8988T (cell line): ENCODE measurements at places on chromosomes 6 and 20.

- no peak for DNase-seq
These were observed 42.6 kb upstream of the SCML4 start for GRCh38 chr6:107866606-107867301.

DNA sequence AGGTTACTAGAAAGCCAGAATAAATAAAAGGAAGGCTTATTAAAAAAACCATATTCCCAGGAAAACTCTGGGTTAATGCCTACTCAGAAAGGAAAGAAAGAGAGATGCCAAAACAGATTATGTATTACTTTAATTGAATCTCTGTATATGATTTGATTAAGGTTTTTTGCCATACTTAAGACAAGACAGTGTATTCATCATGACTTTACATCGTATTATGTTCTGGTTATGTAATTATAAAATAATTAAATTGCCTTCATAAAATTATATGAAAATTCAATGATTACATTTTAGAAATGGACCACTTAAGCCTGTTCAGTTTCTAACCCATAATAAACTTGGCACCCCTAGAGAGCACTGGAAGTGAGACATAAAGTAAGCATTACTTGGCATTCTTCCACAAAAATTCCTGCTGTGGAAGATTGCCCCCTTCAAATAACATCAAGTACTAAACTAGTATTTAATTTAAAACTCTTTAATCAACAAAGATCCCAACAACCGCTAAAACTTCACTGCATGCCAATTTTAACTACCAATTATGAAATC, 20.8 kb upstream of the IBTK start:
- no peak for DNase-seq

GRCh38 chr6:108719477-108719876, 128.7 kb upstream of the ARMC2 start:
- no peak for DNase-seq

DNA sequence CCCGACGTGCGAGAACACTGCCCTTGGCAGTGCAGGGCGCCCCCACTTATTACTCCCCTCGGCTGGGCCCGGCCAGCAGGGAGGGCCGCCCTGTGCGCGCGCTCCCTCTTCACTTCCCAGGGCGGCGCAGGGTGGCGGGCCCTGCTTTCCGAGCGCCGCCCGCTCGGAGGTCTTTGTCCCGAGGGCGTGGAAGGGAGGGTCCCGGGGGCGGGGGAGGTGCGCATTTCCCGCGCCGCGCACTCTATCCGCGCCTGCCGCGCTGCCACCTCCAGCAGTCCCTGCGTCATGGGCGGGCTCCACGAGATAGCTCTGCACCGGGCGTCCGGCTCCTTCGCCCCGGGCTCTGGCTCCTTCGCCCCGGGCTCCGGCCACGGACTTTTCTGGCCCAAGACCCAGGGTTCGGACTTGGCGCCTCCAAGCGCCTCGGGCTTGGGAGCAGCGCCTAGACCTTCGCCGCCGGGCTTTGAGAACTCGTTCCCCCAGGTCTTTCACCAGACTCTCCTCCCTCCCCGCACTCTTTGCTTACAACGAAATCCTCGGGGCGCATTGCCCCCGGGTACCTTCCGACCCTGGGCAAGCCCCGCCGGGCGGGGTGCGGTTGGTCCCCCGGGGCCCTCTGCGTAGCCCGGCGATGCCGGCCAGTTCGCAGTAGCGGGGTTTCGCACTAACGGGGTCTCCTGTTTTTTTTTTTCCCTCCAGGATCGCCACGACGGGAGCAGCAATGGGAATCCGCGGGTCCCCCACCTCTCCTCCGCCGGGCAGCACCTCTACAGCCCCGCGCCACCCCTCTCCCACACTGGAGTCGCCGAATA, 1.6 kb downstream of the TFAP2C start:
- peak; percentile 31 for DNase-seq

- DNase-seq = no peak
These were observed 4.3 kb downstream of the TNNC2 start for GRCh38 chr20:45822857-45823256.

DNA sequence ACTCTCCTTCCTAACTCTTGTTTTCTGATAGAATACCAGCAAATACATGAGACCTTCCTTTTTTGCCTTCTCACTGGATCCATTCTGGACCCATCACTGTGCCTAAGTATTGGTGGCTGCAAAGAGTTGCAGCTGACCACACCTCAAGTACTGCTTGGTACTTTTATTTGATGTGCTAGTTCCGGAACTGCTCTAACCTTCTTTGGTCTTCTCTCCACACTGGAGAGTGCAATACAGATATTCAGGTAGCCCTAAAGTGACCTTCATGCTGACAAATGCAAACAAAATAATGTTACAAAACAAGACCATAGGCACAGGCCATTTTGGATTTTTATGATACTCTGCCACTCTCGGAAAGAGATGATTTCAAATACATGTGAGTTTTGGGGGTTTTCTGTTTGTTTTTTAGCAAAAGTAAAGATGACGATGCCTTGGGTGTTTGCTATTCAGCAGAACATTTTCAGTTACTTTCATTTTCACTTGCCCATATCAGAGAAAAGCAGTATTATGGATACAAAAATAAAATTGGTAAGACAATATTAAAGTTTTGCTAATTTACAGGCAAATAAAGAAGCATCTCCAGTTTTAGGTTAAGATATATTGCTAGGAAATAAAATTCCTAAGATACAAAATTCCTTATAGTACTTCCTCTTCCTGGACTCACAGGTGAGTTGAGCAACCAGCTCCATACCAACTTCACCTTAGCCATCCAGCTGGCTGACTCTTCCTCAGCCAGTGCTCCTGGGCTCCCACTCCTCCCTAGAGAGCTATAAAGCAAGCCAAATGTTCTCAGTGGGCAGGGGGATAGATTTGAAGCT, 42.0 kb downstream of the PTPRK start:
- DNase-seq = no peak

DNA sequence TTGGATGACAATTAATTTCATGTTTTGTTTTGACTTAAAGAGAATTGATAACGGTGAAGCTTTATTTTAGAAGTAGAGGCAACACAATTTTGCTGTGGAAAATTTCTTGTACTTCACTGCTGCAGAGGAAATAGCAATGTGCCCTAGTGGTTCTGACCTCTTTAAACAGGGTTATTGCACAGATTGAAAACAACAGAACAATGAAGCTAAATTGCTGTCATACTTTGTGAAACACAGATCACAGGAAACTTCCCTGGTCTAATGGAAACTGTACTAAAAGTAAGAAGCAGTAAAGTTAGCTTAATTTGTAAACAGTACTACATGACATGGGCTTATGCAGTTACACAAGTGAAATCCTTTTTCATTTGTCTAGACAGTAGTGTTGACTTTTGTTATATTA, 31.3 kb downstream of the OR2A4 start:
- no peak for DNase-seq

DNA sequence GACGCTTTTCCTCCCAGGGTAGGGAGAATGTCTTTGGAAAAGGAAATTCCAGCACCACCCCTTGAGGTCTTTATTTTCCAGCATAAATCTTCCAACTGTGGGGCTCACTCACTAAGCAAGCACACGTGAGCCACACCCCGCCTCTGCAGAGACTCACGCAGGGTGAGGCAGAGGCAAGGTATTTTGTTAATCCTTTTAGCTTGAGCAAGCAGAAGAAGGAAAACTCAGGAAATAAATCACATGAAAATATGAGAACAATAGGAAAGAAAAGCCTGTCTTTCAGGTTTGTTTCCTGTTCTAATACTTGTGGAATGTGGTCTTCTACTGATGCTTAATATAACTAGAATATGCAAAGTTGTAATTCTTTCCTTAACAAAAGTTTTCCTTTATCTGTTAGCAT, 4.1 kb upstream of the PHACTR2 start:
- no peak for DNase-seq

DNA sequence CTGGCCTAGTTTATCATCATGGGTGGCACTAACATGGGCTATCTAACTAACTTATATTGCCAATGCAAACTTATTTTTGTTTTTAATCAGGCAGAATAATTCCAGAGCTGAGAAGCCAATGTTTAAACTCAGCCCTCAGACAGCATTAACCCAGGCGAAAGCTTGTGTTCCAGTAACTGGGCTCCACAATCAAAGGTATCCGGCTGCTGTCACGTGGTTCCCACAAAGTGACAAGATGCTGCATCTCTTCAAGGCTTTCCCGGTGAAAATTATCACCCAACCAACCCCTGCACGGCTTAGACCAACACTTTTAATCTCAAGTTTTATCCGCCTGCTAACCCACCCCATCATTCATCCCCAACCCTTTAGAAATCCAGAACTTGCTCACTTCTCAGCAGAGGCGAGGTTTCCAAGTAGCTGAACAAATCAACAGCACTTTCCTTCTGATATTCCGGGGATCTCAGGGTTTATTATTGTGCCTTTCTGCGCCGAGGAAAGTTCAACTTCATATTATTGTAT, 885 bp downstream of the MTCL3 start:
- no peak for DNase-seq

DNA sequence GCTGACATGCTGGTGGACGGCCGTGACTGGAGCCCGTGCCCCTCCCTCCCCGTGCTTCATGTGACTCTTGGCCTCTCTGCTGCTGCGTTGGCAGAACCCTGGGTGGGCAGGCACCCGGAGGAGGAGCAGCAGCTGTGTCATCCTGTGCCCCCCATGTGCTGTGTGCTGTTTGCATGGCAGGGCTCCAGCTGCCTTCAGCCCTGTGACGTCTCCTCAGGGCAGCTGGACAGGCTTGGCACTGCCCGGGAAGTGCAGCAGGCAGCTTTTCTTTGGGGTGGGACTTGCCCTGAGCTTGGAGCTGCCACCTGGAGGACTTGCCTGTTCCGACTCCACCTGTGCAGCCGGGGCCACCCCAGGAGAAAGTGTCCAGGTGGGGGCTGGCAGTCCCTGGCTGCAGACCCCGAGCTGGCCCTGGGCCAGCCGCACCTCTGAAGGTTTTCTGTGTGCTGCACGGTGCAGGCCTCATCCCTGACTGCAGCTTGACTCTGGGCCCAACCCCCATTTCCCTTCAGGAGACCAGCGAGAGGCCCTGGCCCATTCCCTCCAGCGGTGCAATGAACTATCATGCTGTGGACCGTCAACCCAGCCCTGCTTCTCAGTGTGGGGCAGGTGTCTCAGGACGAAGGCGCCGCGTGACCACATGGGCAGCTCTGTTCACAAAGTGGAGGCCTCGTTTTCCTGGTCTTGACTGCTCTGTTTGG, 8.1 kb downstream of the NPBWR2 start:
- no peak for DNase-seq

GRCh38 chr20:53070224-53070623, 98.1 kb downstream of the TSHZ2 start:
- no peak for DNase-seq
